T-helper 2 cell (primary cell): ENCODE measurements at places on chromosomes 7 and 10.

GRCh38 chr7:132687981-132688383 is 111.7 kb upstream of the PLXNA4 start:
- DNase-seq, result no peak

DNA sequence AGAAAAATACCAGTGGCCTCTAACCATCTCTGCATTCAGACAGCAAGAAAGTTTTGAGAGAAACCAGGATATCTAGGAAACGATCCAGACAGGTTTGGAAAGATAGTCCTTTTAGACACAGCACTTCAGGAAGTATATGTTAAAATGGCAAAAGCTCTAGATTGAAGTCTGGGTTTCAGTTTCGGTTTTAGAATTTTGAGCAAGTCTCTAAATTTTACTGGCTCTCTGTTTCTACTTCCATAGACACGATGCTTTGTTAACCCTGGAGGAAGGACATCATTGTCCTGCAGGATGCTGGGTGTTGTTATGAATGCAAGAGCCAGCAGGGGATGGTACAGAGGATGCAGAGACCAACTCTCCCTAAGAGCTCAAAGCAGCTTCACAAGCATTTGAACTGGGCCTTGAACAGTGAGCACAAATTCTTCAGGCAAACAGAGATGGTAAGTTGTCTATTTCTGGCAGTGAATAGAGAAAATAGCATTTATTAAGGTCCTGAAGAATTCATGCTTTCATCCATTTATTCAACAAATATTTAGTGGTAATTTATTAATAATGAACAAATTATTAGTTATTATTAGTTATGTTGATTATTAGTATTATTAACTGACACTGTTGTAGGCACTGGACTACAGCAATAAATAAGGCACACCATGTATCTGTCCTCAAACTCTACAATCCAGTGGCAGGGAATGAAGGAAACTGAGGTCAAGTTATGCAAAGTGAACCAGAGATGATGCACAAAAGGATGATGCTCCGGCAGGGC is 152.7 kb upstream of the NRP1 start:
- no peak for DNase-seq

GRCh38 chr10:26857991-26858706 is 2.6 kb downstream of the ABI1 start:
- no peak for DNase-seq

DNA sequence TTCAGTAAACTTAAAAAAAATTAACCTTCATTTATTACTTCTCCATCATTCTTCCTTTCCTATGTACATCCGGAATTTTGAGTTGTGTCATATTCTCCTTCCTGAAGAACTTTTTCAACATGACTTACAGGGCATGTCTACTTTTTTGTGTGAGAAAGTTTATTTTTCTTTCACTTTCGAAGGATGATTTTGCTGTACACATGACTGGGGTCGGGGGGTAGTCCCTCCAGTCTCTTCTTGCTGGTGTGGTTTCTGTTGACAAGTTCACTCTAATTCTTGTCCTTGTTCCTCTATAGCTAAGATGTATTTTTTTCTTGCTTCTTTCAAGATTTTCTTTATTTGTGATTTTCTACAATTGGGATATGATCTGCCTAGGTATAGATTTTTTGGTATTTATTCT is 55.8 kb downstream of the INPP5A start:
- no peak for DNase-seq

- DNase-seq, result no peak
These were observed 343.3 kb downstream of the FRMD4A start for GRCh38 chr10:13987446-13987845.

DNA sequence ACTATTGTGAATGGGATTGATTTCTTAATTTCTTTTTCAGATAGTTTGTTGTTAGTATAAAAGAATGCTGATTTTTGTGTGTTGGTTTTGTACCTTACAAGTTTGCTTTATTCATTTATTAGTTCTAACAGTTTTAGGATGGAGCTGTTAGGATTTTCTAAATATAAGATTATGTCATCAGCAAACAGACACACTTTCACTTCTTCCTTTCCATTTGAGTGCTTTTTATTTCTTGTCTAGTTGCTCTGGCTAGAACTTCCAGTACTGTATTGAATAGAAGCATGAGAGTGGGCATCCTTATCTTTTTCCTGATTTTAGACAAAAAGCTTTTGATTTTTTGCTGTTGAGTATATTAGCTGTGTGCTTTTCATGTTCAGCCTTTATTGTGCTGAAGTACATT is 81.5 kb downstream of the DNAH11 start:
- DNase-seq, result no peak

GRCh38 chr7:107206706-107207105 is 37.9 kb downstream of the HBP1 start:
- no peak for DNase-seq

DNA sequence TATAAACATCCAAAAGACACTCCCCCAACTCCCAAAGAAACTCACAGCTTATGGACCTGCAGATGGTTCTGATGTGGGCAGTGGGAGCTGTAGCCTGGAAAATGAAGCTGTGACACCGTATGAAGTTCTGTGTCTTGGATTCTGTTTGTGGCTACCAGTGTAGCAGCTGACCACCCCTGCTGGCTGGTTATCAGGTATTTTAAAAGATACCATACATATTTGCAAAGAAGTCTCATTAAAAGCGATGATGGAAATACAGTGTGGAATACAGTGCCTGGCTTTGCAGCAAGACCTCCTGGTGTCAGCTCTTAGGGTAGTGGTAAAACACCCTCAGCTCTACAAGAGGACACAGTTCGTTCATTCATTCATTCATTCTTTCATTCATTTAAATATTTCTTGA is 194.3 kb upstream of the PRKCQ start:
- DNase-seq, result no peak

DNA sequence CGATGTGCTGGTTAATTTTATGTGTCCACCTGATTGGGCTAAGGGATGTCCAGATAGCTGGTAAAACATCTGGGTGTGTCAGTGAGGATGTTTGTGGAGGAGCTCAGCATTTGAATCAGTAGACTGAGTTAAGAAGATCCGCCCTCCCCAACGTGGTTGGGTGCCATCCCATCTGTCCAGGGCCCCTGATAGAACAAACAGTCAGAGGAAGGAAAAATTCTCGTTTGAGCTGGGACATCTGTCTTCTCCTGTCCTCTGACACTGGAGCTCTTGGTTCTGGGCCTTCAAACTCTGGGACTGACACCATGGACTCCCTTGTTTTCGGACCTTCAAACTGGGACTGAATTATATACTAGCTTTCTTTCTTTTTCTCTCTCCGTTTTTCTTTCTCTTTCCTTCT is 59.6 kb downstream of the CARD11 start:
- DNase-seq, result no peak

DNA sequence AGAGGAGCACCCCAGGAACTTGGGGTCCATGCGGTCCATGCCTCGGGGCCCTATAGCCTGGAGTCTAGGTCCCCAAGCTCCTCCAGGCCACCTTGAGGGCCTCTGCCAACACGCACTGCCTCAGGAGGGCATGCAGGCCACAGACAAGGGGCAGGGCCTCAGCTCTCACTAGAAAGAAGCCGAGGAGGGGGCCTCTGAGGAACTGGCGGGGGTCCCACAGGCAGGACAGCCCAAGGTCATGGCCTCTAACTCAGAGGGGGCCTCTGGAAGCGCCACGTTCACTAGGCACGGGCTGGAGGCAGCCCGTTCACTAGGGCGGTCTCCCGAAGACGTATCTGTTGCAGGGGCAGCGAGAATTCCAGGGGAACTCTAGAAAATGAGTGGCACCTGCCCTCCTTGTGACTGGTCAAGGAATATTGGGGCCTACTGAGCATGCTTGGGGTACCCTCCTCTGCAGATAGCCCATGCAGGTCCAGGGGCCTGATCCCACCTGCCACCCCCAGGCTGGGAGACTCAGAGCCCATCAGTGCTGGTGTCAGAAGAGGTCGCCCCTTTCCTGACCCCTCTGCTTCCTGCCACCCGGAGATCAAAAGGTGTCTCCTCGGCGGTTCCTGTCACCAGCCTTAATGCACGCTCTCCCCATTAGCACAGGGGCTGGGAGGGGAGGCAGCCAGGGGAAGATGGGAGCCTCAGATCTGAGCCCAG is 86.7 kb upstream of the RET start:
- DNase-seq, result no peak

DNA sequence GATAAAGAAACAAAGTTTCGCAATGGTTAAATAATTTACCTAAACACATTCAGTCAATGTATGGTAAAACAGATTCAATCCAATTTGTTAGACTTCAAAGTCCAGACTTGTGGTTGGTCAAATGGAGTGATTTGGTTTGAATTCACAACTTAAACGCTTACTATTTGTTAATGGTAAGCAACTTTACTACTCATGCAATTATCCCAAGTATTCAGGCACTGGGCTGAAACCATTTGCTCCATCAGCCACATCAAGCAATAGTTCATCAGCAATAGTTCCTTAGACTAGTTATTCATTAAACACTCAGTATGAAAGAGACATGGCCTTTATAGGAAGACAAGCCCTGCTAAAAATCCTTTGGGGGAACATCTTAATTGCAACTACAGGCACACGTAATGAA is 253.0 kb downstream of the AGMO start:
- DNase-seq, result no peak

- no peak for DNase-seq
These were observed 41.2 kb upstream of the UBE3C start for GRCh38 chr7:157097569-157097968.

- DNase-seq, result no peak
These were observed 33.3 kb upstream of the ACSL5 start for GRCh38 chr10:112340601-112341000.

DNA sequence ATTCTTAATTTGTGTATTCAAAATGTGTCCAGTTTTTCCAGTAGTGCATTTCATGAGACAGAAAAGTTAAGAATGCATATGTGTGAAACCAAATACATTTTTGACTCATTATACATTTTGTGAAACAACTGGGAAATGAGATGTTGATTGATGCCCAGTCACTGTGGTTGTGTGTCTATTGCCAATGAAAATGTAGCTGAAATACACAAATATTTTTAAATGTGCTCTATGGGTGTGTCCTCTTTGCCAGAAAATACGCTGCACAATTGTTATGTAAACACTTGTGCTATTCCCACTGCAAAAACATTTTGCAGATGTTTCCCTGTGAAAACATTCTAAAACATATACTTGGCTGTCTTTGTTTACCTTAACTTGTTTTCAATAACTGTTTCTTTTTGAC is 395.2 kb downstream of the TFEC start:
- DNase-seq, result no peak

- DNase-seq, result no peak
These were observed 175.2 kb upstream of the TCF7L2 start for GRCh38 chr10:112774798-112775197.

GRCh38 chr7:127396184-127396583 is 3.7 kb upstream of the ZNF800 start:
- peak; percentile 55 for DNase-seq

- DNase-seq, result no peak
These were observed 33.4 kb upstream of the NPVF start for GRCh38 chr7:25261545-25262140.

- DNase-seq, result no peak
These were observed 500.0 kb downstream of the TYW1 start for GRCh38 chr7:67496589-67496988.

DNA sequence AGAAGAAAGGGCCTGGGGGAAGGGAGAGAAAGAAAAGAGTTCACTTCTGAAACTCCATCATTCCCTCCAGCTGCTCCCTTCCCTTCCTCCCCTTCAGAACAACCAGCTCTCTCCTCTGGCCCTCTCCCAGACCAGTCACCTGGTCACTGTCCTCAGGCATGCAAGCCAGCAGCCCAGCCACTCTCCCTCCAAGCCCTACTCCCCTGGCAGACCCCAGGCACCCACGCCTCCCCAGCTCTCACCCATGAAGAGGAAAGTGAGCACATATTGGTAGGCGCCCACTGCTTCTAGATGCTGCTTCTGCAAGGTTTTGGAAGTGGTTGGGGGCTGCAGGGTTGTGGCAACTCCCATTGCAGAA is 353 bp downstream of the MOGAT3 start:
- no peak for DNase-seq

- DNase-seq, result no peak
These were observed 131.6 kb downstream of the BICC1 start for GRCh38 chr10:58644311-58644710.

DNA sequence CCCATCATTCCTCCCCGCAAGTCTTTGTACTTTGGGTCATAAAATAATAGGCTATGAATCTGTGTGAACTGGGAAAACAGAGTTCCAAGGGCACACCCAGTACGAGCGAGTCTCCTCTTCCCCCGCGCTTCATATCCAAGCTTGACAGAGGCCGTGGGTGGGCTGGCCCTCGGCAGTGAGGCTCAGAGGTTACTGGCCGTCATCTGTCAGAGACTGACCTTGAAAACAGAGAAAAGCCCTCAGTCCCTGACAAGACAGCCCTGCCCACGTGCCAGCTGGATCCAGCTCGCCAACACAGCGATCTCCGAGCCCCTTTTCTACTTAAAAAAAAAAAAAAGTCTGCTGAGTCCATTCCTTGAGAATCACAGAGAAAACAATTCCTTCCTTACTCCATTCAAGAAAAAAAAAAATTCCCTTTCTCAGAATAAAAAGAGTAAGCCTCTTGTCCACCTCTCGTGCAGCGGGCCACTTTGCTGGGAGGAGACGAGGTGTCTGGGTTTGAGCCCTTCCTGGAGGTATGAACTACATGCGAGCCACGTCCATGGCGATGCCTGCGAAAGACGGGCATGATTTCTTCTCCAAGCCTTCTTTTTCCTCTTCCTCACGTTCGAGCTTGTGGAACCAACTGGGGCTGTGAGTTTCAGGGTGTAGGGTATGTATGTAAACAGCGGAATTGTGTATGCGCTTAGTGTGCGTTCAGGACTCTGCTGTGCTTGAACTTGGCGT is 744 bp upstream of the BICC1 start:
- DNase-seq, result no peak

GRCh38 chr10:71714031-71714410 is 5.6 kb downstream of the C10orf105 start:
- no peak for DNase-seq

GRCh38 chr10:10804998-10805740 is 212.5 kb upstream of the CELF2 start:
- DNase-seq, result no peak

GRCh38 chr10:121460733-121461132 is 137.5 kb downstream of the FGFR2 start:
- no peak for DNase-seq

DNA sequence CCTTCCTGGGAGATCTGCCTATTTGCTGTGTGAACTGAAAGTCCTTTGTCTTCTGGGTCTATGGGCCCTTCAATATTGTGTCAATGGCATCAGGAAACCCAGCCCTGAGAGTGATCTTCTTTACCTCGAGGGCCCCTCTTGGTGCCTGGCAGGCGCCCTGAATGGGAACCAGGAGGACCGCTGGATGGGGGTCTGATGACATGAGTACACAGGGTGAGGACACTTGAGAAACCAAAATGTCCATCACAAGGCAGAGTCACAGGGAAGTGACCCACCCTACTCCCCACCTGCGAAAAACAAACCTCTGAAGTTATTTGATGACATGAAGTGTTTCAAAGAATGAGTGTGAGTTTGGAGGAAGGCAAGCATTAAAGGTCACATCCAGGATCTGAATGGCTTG is 17.3 kb downstream of the SFTPA1 start:
- no peak for DNase-seq

GRCh38 chr10:68955832-68956532 is at the start of gene DDX21:
Gene DDX21 (plus strand): TSS chr10:68956170. CDS start chr10:68956226, 56 bp downstream.
- peak; percentile 84 for DNase-seq

GRCh38 chr7:44145969-44146911 is 5.1 kb upstream of the MYL7 start:
- DNase-seq, result peak; percentile 40
